NCI-H1105 (cell line): ENCODE measurements at places on chromosomes 3 and 15.

DNA sequence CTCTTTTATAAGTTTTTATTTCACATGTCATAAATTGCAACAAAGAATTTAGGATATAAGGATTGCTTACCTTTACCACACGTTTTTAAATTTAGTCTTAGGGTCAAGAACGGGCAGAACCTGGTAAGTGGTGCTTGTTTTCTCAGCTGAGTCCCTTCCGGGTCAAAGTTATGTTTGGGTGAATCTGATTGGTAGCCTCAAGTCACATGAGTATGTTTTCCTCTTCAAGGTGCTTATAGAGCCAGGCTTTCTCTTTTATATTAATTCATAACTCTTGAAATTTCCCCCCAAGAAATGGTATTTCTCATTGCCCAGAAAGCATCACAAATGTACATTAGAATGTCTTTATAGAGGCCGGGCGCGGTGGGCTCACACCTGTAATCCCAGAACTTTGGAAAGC, 415.7 kb upstream of the ROBO2 start:
- no peak for DNase-seq

GRCh38 chr3:132236701-132237651, 80.2 kb upstream of the ACP3 start:
- no peak for DNase-seq

- DNase-seq: no peak
These were observed 32.6 kb downstream of the MAGEF1 start for GRCh38 chr3:184679056-184679816.

DNA sequence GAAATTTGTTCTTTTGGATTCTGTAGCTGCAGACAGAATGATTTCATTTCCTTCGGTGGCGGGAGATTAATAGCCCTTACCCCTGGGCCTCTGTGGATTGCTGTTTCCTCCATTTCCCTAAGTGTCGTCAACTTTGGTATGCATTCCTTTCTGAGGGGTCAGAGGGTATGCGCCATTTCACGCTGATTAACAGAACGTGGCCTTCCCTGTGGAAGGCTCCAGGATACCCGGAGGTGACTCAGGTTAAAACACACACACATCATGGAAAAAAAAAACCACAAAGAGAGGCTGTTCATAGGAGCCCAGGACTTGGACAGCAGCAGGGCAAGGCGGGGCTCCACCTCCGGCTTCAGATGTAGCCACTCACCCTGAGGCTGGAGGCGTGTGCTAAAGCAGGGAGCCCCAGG, 51.9 kb downstream of the EPHB1 start:
- DNase-seq: no peak

- no peak for DNase-seq
These were observed 59.0 kb downstream of the MAGI1 start for GRCh38 chr3:65979731-65980130.

- peak; percentile 56 for DNase-seq
These were observed 11.2 kb downstream of the C3orf52 start for GRCh38 chr3:112097378-112097777.

GRCh38 chr3:184748219-184749135, 36.6 kb upstream of the MAGEF1 start:
- DNase-seq: no peak

- DNase-seq: no peak
These were observed 372.5 kb downstream of the TBL1XR1 start for GRCh38 chr3:176824811-176825210.

- no peak for DNase-seq
These were observed 3.4 kb downstream of the PLXNB1 start for GRCh38 chr3:48426401-48426909.

- DNase-seq: no peak
These were observed 79.2 kb downstream of the CD47 start for GRCh38 chr3:108011616-108012015.

GRCh38 chr3:131530388-131530787, 27.6 kb upstream of the MRPL3 start:
- DNase-seq: no peak

- DNase-seq: no peak
These were observed 232.7 kb downstream of the MECOM start for GRCh38 chr3:169430707-169431404.

- no peak for DNase-seq
These were observed 585 bp downstream of the CSK start for GRCh38 chr15:74782259-74783071.

GRCh38 chr3:146550743-146551510, 6.5 kb upstream of the PLSCR1 start:
- DNase-seq: no peak

GRCh38 chr3:16816048-16816780, 68.5 kb upstream of the PLCL2 start:
- no peak for DNase-seq

DNA sequence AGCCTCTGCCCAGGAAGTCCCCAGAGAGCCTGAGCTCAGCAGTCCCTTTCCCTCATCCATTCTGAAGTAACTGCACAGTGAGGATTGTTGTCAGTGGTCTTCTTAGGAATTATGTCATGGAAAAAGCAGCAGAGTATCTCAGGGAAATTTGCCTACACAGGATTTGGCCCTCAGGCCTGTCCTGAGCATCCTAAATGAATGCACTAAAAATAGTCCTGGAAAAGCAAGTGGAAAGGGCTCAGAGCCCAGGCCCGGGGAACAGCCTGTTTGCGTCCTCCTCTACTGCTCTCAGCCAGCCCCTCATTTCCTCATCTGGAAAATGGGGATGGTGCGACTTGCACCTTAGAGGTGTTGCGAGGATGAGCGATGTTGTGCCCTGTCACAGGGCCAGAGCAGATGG, 21.6 kb downstream of the LYSMD4 start:
- DNase-seq: no peak

- no peak for DNase-seq
These were observed 42.9 kb downstream of the ARNT2 start for GRCh38 chr15:80447077-80447476.

DNA sequence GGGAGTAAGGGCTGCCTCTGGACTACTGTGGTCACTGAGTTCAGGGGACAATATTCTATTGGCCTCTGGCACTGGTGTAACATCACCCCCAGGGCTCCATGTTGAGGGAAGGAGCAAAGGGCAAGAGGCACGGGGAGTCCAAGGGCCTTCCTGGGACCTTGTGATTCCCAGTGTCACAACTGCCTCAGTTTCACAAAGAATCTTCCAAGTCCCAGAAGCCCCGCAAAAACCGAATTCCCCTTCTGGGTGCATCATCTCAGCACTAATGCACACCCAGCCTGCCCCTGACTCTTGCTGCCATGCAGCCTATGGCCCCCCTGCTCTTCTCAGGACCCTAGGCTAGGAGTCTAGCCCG, 5.5 kb downstream of the AMOTL2 start:
- no peak for DNase-seq

DNA sequence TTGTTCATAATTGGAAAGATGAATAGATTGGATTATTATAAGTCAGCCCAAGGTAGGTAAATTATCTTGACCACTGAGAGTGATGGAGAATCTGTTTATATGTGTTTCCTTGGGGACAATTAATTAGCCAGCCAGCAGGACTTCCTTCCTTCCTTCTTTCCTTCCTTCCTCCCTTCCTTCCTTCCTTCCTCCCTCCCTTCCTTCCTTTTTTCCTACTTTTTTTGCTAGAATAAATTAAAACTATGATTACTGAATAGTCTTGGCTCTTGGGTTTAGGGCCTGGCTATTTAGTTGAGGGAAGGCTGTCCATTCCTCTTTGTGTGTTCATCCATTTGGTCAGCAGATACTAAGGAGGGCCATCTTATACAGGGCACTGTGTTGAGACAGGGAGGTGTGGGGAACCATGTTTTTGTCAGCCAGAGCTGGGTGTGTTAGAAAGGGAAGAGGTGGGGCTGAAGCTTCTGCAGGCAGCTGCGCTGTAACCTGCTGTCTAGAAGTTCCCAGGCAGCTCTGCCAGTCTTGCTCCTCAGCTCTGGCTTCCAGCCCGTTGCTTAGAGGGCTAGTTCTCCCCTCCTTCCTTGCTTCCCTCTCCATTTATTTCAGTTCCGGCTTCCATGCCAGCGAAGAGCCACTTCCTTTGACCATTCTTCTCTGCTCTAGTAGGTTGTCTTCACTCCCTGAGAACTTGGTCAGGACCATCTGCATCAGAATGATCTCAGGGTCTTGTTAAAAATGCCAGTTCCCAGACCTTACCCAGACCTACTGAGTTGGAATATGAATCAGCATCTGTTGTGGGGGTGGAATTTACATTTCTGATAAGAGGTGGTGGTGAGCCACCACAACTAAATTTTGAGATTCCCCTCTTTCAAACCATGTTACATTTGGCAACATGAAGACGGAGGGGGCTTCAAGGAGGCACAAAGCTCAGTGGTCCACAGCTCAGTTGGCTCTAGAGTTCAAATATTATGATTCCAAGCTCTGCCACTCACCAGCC, 113.9 kb downstream of the DGKG start:
- DNase-seq: no peak

- peak; percentile 39 for DNase-seq
These were observed 370.1 kb downstream of the NR2F2 start for GRCh38 chr15:96700555-96700954.

DNA sequence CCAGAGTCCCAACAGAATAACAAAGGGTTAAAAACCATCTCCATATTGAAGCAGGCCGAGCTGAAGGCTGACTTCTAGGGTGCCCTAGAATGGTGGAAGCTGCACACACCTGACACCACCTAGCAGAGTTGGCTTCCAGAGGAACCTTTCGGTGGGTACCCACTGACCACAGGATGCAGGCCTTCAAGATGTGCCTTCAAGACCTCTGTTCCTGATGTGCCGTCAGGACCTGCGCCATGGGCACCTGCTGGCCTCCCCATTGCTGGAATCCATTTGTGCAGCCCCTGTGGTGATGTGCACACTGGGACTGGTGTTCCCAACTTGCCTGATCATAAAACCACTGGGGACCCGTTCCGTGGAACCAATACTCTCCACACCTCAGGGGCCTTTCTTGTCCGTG, 35.7 kb upstream of the RPL32 start:
- no peak for DNase-seq

GRCh38 chr15:59691194-59691805, 2.2 kb upstream of the BNIP2 start:
- DNase-seq: peak; percentile 13

DNA sequence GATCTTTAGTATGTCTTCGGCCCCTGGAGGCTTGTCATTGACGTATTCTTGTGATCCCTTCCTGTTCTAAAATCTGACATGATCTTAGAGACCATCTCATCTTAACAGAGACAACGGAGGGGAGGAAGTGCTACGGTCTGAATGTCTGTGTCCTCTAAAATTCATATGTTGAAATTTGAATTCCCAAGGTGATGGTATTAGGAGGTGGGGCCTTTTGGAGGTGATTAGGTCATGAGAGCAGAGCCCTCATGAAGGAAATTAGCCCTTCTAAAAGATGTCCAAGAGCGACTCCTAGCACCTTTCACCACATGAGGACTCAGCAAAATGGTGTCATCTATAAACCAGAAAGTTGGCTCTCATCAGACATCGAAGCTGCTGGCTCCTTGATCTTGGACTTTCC, 233.2 kb upstream of the CMC1 start:
- no peak for DNase-seq

DNA sequence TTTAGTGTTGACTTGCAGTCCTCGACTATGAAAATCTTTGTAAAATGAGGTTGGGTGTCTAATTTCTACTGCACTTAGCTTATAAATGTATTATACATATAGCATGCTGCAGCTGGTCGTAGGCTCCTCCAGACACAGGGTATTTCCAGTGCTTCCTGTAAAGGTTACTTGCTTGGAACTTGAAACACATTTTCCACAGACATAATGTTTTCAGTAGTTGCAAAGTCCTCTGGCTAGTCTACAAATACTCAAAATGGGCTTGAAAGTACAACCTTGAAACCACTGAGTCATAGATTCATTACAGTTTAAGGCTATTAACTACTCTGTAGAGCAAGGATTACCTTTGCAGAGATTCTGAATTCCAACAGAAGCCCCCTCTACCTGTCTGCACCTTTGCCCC, 464.1 kb downstream of the RAP2B start:
- no peak for DNase-seq

GRCh38 chr3:139588450-139588849, 48.9 kb upstream of the RBP1 start:
- DNase-seq: peak; percentile 38

DNA sequence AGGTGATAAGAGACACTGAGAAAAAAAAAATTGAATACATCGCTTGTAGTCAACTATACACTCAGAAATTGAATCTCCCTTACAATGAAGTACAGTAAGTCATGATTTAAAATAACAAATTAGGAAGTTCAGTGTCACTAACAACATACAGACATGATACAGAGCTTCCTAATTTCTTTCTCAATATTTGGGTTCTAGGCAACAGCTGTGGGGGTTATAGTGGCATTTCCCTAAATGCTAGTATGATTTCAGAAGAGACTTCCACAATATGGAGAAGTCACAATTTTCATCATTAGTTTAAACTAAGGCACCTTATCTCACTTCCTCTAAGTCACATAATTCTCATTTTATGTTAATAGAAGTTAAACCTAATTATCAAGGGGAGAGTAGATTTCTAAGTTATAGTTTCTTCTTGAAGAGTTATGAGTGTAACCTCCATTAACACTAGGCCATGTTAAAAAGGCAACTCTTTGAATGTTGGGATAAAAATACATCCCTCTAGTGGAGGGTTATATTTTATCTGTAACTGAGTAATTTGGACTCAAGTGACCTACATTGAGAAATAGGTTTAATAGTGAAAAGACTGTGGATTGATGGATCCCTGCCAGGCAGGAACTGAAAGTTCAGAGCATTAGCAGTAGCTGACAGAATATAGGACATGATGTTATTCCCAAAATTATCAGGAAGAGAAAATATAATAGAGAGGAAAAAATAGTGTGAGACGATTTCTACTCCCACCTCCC, 286.0 kb upstream of the SUCLG2 start:
- no peak for DNase-seq

DNA sequence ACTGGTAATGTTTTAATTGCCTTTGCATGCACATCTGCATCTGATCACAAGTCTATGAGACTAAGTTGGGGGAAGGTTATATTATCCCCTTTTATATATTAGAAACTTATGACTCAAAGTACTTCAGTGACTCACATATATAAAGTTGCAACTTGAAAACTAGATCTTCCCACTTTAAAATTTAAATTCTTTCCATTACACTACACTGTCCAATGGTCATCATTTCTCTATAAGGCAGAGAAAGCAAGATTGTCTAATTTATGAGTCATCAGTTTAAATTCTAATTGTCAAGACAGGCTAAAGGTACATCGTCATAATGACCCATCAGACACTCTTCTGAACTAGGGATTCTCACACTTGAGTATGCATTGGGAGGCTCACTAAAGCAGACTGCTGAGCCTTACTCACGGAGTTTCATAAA, 37.9 kb downstream of the CPA3 start:
- no peak for DNase-seq

- no peak for DNase-seq
These were observed 174.6 kb downstream of the ABHD5 start for GRCh38 chr3:43865351-43865750.

DNA sequence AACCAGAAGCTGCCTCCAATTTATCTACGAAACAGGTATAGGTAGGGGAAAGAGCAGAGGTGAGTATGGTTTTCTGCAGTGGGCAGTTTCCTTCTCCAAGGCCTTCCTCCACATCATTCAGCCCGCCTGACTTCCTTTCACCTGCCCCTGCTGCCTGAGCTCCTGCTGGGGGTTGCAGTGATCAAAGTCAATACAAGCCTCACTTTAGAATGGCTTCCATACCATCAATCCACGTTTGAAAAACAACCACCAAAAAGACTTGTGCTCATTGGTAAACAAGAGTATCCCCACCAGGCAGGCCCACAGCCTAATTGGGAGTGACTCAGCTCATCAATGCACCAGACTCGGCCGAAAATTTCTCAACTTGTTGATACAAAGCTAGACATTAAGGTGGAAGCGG, 159.9 kb downstream of the MAGI1 start:
- DNase-seq: no peak

- no peak for DNase-seq
These were observed 82.2 kb downstream of the TRAK1 start for GRCh38 chr3:42173307-42173706.
